Hematopoietic multipotent progenitor cell treated with erythropoietin and hydrocortisone succinate and interleukin-3 and kit ligand, for 15 days (in vitro differentiated cells): ENCODE measurements at places on chromosomes 6 and 20.

GRCh38 chr6:140576004-140576555 is 1201.6 kb upstream of the CITED2 start:
- DNase-seq: no peak

- no peak for DNase-seq
Observed at GRCh38 chr6:43609402-43609801, 19.7 kb downstream of the GTPBP2 start.

- DNase-seq: no peak
Observed at GRCh38 chr6:20600831-20601230, 66.6 kb downstream of the CDKAL1 start.

- no peak for DNase-seq
Observed at GRCh38 chr6:141165002-141165665, 967.6 kb upstream of the GJE1 start.

- DNase-seq: no peak
Observed at GRCh38 chr20:3660262-3661059, 2.7 kb downstream of the GFRA4 start.

DNA sequence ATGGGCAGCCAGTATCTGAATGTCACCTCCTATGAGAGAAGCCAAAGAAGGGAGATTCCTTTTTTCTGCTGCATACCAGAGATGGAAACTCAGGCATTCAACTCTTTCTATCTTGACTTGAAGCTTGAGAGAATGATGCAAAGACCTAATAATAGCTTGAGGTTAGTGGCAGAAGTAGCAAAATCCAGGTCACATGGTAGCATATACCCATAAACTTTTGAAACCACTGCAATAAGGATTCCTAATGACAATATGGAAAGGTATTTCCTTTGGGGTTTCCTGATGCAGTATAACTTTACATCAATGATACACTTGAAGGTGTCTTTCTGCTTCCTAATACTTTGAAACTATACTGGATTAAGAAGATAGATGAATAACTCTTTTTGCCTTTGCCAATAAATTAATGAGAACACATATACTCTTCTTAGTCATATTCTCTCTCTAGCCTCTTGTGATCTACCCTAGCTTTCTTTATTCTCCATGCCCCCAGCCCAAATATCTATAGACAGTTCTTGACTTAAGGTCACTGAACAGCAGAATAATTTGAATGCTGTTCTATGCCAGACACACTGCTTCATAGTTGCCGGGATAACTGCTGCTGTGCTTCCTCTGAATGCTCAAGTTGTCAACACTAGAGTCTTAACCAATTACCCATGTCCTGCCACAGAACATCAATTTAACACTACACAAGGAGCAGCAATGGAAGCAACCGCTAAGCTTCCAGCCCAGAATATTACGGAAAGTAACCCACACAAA is 155.5 kb upstream of the SIM1 start:
- DNase-seq: no peak

GRCh38 chr6:12594530-12594893 is 122.1 kb upstream of the PHACTR1 start:
- no peak for DNase-seq

GRCh38 chr6:17930321-17930993 is 57.0 kb downstream of the KIF13A start:
- DNase-seq: peak; percentile 47

GRCh38 chr6:75526502-75527127 is 33.0 kb upstream of the FILIP1 start:
- DNase-seq: peak; percentile 38

DNA sequence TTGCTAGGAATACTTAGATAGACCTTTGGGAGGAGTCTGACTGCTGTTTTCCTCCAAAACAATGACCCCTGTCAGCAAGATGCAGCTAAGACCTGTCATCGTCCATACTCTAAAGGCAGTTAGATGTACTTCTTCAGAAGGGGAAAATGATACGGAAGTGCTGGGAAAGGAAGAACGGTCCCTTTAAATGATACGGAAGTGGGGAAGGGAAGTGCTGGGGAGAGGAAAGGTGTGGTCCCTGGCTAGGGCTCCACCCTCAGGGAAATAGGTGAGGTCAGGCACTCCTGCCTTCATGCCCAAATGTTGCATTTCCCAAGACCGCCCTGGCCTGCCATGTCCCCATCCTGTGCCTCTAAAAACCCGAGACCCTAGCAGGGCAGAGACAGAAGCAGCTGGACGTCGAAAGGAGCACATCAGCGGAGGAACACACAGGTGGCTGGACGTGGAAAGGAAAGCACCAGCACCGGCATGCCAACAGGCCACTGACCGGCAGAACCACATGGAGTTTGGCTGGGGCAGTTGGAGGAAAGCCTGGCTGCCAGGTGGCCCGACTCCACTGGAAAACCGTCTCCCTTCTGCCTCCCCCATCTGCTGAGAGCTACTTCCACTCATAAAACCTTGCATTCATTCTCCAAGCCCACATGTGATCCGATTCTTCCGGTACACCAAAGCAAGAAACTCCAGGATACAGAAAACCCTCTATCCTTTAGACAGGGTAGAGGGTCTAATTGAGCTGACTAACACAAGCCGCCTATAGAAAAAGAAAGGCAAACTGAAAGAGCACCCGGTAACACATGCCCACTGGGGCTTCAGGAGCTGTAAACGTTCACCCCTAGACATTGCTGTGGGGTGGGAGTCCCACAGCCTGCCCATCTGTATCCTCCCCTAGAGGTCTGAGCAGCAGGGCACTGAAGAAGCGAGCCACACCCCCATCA is 94.6 kb downstream of the FAXC start:
- DNase-seq: no peak

- no peak for DNase-seq
Observed at GRCh38 chr20:46434597-46434996, 28.2 kb upstream of the ELMO2 start.

DNA sequence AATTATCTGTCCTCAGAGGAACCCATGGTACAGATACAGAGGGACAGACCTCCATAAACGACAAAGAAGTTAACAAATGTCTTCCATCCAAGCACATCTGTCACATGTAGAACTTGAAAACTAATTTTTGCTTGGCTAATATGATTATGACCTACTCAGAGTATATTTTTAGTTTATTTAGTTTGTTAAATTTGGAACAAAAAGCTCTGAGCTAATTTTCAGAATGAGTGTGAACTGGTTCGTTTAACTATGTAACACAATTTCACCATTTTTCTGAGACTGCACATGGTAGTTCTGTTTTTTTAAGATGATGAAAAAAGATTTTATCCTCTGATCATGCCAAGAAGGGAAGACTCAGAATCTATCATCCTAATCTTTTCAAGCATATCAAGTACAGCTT is 34.4 kb upstream of the PREP start:
- no peak for DNase-seq

DNA sequence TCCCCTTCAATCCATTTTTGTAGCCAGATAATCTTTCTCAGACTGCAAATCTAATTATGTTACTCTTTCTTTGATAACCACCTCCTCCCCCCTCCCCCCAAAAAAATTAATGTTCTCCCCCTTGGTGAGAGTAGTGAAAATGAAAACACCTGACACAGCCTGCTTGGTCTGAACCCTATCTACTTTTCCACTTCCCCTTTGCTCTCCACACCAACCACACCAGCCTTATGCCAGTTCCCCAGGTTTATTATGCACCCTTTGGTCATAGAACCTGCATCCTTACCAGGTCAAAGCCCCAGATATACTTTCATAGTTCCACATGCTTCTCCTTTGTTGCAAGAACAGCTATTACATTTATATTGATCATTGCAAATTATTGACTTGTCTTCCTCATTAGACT is 19.4 kb downstream of the PFDN4 start:
- no peak for DNase-seq

- no peak for DNase-seq
Observed at GRCh38 chr6:32906539-32906938, 34.3 kb downstream of the HLA-DMB start.

DNA sequence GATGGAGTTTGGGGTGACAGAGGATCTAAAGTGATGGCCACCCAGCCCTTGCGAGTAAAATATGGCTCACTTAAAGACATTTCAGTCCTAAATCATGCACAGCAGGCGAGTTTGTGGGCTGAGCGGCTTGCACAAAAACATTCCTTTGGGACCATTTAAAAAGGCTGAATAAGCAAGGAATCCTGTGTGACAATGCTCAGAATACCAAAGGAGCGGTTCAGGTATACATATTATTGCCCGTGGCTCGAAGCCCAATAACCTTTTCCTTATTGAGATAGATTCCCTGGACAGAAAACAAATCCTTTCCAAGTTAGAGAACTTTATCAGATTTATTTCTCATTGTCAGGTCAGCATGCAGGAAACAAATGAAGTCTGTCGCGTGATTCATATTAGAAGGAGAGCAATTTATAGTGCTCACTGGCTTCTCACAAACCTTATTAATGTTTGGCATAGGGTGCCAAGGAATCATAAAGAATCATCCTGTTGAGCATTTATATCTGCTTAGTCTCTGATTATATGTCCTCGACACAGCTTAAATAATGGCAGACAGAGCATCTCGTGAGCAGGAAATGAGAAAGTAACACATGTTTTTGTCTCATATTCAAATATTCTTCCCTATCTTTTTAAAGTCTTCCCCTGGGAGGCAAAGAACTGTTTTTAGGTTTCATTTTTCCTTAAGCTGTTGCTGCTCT is 121.3 kb downstream of the TRMT11 start:
- DNase-seq: no peak

DNA sequence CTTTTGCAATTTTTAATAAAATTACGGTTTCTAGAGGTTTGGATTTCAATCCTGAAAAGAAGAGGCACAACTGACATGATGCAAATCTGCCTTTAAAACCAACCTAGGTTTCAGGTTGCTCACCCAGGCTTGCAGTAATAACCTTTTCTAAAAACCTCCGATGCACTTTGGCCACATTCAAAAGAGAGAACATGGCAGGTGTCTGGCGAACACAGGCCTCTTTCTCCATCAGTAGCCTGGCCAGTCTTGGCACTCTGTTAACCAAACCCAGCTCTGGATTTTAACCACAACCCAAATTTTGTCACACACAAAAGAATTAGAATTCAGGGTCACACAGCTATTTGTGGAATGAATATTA is 55.8 kb upstream of the MAFB start:
- no peak for DNase-seq

DNA sequence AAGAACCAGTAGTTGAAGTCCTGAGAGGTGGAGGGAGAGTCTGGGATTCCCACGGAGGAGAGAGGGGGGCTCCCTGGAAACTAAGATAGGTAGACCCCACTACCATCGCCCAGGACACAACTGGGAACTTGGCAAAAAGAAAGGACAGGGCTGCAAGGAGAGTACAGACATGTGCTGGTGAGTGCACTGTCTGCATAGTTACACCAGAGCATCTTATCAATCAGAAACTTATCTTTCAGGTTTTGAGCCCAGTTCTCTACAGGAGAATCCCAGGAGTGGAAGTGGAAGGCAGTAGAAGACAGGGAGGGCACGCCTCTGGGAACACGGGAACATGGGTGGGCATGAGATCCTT is 12.2 kb downstream of the NFKBIL1 start:
- no peak for DNase-seq

GRCh38 chr20:19991854-19992253 is 25.3 kb upstream of the NAA20 start:
- DNase-seq: no peak

GRCh38 chr20:35575958-35576357 is 34.1 kb downstream of the ERGIC3 start:
- no peak for DNase-seq

GRCh38 chr20:54078296-54078984 is 8.0 kb upstream of the BCAS1 start:
- DNase-seq: no peak

DNA sequence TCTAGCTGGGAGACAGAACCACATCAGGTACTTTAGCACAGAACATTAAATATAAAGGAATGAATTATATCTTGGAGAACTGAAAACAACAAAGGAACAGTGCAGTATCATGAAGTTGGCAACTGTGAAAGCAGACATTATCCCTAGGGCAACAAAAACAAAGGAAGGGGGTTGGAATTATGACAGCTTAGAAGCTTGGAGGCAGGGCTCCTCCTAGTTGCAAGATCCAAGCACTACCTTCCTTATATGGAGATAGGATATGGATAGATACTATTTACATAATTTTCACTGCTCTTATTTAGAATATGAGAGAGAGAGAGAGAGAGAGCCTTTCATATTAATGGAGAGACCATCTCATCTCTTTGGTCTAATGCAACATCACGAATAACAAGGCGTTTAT is 27.0 kb downstream of the TMEM14A start:
- no peak for DNase-seq

GRCh38 chr20:41078329-41078728 is 49.7 kb downstream of the TOP1 start:
- DNase-seq: no peak

DNA sequence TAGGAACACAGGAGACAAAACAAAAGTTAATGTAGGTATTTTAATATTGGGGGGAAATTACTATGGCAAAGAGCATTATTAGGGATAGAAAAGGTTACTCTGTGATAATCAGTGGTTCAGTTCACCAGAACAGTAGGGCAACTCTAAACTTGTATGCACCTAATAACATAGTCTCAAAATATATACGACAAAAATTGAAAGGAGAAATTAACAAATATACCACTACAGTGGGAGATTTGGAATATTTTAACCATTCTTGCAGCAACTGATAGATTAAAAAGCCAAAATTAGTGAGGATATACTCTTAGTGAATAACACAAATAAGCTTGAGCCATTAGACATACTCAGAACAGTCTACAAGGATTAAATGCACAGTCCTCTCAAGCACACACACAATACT is 11.0 kb downstream of the ARMC12 start:
- no peak for DNase-seq

- DNase-seq: no peak
Observed at GRCh38 chr6:154476494-154476893, 34.0 kb downstream of the CNKSR3 start.

DNA sequence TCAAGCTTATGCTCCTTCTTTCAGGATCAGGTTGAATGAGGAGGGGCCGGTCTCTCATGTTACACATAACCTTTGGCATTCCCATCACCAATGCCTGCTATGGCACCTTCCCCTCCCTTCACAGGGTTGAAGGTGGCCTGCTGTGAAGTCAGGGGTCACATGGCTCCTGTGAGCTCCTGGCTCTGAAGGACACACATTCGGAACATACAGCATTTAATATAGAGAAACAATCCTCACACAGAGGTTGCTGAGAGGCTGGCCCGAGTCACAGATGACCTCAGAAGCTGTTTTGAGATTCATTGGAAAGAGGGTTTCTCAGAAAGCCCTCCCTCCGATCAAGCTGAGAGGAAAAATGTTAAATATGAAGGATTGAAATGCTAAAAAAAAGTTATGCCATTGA is 82.1 kb downstream of the PSMG4 start:
- DNase-seq: no peak

DNA sequence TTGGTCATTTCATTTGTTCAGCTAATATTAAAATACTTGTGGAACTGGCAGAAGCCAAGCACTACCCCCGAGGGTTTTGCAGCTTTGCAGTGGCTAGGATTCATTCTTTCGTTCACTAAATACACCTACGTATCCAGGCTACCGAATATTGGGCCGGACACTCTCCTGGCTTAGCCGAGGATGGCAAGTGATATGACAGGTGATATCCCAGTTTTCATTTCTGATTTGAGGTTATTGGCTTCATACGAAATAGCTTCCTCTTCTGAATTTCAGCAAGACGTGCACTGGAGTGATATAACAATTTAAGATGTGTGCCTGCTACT is 536 bp upstream of the MTFR2 start:
- no peak for DNase-seq
